ENCODE measurements at places on chromosomes 11 and 22. TPM values are rescaled to one million over a fixed set of nuclear protein-coding genes. Genes with fewer than 3 reads are reported as not detected.

Gene CLTCL1
- 0.38 TPM for polyA plus RNA-seq

Gene RCOR2
- not detected for polyA plus RNA-seq

Gene BBS1
- 5.6 TPM for polyA plus RNA-seq

Gene RHOD
- polyA plus RNA-seq, result not detected

Gene RASSF7
- polyA plus RNA-seq, result 23.9 TPM

- no peak for DNase-seq
These were observed 25.0 kb downstream of the ARHGAP8 start for GRCh38 chr22:44777364-44777755.

GRCh38 chr11:7896009-7896785 lies 34.9 kb downstream of the OR10A6 start:
- DNase-seq, result no peak
